ENCODE measurements at places on chromosomes 6 and 20.
A peak's percentile ranks its signal among the peaks of the same experiment; 100 is the strongest.

DNA sequence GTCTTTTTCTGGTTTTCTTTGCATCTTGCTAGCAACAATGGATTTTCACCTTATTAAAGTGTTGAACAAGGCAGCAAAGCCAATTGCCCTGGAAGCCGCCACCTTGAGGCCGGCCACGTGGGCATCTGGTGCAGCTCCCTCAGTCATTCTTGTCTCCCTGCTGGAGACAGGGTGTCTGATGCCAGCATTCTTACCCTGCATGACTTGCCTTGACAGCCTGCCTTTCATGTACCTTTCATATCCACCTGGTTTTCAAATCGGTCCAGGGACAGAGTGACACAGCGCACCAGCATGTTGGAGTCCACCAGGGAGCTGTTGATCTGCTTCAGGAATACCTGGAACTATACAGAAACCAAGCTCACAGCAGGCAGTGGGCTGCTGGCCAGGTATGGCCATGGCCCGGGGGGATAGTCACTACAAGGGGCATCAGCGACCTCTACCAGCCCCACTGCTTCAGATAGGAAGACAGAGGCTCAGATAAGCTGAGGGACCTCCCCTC lies 49.8 kb downstream of the MYH7B start:
- DNase-seq = no peak

DNA sequence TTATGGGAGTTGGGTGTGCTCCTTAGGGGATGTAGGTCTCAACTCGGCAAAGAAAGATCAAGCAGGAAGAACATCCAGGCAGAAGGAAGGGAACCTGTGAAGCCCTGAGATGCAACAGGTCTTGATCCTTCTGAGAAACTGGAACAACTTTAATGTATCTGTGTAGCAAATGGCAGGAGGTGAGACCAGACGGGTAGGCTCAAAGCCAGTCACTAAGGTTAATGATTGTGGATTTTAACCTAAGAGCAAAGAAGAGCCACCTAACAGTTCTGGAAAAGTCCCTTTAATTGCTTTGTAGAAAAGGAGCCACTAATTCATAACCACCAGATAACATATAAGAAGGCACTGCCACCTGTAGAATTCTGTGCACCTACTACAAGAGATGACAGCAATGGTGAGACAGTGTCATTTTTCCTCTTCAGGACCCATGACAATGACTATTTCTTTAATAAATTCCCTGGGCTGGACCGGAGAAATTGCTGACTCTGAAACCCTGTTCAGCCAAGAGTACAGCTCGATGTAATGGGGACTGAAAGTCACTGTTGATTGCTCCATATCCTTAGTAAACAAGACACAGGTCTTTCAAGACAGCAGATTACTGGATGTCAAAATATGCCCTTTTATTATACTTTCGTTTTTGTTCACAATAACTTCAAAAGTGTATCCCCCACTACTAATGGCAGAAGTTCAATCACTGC lies 326.2 kb downstream of the CBLN4 start:
- no peak for DNase-seq

GRCh38 chr20:53708129-53708968 lies 114.7 kb upstream of the ZNF217 start:
- DNase-seq = no peak

- no peak for DNase-seq
Observed at GRCh38 chr20:43415661-43416430, 41.9 kb upstream of the SRSF6 start.

DNA sequence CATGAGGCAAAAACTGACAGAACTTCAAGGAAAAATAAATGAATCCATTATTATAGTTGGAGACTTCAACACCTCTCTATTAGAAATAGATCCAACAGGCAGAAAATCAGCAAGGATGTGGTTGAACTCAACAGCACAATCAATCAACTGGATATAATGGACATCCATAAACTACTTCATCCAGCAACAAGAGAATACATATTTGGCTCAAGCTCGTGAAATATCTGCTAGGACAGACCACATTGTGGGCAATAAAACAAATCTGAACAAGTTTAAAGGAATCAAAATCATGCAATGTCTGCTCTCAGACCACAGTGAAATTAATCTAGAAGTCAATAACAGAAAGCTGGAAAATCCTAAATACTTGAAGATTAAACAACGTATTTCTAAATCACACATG lies 362.6 kb downstream of the CD109 start:
- no peak for DNase-seq

- no peak for DNase-seq
Observed at GRCh38 chr6:113089056-113089455, 741.9 kb downstream of the RFPL4B start.

DNA sequence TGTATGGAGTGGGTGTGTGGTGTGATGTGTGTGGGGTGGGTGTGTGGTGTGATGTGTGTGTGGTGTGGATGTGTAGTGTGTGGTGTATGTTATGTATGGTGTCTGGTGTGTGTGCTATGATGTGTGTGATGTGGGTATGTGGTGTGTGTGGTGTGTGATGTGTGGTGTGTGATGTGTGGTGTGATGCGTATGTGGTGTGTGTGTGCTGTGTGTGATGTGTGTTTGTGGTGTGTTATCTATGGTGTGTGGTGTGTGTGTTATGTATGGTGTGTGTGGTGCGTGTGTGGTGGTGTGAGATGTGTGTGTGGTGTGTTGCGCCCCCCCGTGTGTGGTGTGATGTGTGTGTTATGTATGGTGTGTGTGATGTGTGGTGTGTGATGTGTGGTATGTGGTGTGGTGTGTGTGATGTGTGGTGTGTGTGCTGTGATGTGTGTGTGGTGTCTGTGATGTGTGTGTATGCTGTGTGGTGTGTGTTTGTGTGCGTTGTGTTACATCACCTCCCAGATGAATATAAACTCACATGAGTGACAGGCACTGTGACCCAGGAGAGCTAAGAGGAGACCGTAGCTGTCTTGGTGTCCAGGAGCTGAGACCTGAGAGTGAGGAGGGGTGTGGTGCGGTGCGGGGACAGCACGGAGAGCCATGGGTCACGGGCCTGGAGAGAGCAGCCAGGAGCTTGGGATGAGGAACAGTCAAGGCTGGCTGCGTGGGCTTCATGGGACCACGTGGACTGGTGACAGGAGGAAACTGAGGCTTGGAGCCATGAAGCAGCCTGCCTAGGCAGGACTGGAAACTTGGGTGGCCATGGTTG lies 8.8 kb downstream of the DLGAP4 start:
- no peak for DNase-seq

- no peak for DNase-seq
Observed at GRCh38 chr6:105095139-105095538, 84.7 kb downstream of the POPDC3 start.

GRCh38 chr20:37727957-37728634 lies 34.3 kb downstream of the CTNNBL1 start:
- no peak for DNase-seq

- no peak for DNase-seq
Observed at GRCh38 chr20:25053255-25054031, 4.5 kb downstream of the ACSS1 start.

- DNase-seq = no peak
Observed at GRCh38 chr6:83042467-83043053, 23.1 kb downstream of the UBE3D start.

GRCh38 chr6:79874531-79875134 lies 72.7 kb downstream of the ELOVL4 start:
- DNase-seq = peak; percentile 35

DNA sequence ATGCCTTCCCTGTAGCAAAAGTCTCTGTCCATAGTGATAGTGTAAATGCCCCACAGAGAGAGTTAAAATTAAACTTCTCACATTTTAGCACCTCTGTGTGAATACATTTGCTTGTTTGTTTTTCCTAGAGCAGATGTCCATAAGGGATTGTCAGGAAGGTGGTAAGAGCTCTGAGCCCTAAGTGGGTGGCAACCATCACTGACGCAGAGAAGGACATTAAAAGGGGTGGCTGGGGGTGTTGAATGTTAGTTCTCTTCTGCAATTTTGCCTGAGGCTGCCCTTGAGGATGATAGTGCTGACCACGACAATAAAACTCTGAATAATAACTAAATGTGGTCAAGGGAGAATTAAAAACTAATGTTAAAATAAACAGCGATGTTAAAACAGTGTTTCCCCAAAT lies 174.3 kb upstream of the ID4 start:
- no peak for DNase-seq

- no peak for DNase-seq
Observed at GRCh38 chr6:167906899-167907298, 80.2 kb downstream of the AFDN start.

- no peak for DNase-seq
Observed at GRCh38 chr6:29728875-29729270, 5.6 kb downstream of the HLA-F start.

DNA sequence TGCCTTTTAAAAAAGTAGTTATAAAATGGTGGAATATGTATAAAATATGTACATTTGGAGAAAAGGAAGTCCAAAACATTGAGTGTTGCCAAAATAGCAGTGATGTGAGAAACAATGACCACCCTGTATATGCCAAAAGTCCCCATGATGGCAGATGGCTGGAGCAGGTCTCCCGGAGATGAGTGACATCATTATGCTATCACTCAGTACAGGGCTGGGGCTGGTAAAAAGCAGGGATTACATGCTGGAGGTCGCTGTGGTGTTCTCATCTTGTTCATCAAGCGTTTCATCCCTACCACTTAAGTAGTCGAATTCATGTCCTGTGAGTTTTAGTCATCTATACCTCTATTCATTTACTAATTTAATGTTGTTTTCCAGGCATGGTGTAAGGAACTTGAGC lies 315.3 kb upstream of the SLC35B3 start:
- no peak for DNase-seq

DNA sequence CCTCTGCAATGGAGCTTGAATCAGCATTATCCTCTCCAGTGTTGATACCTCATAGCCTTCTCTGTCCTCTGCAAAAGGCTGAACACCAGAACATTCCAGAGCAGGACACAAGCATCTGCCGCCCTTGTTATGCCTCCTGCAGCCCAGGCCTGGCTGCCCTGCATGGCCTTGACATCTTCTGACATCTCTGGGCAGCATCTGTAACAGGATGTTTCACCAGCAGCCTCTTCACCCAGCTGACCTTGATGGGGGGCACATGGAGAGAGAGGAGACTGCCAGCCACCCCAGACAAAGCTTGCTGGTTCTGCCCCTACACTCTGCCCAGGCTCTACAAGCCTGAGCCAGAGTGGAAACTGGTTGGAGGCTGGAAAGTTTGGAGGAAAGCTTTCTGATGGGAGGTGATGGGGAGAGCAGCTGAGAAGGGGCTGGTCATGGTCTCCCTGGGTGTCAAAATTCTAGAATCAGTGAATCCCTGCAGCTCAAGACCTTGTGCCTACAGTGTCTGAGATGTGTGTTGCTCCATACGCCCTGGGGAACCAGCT lies 145.1 kb downstream of the MRPL14 start:
- no peak for DNase-seq

DNA sequence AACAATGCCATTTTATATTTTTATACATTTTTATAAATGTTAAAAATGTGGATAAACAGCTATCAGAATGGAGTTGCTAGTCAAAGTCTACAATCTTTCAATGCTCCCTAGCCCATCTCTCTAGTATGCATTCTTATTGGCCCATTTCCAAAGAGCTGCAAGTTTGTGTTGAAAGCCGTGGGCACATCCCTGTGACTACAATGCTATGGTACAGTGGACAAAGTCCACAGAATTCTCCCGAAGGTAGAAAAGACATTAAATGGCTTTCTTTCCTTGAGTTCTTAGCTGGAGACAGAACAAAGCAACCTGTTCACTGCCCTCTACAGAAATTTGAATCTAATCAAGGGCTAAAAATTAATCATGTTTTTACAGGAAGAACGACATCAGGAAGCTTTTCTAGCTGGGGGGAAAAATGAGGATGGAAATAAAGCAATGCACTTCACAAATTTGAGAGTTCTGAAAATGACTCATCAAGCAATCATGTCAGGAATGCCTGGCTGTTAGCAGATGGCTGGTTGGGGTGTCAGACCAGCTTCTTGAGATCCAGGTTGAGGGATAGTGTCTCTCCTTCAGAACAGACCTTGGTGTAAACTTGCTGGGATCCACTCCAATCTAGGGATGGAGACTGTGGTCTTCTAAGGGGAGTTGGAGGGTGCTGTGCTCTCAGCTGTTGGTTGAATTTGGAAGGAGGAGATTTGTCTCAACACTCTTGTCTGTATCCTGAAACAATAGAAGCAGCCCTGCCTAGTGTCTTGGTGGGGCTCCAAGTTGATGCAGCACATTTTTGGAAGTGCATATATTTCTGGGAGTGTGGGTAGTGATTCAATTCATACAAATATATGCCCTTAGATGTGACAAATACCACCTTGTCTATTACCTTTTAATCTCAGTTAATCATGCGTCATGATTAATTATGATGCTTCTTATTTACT lies 143.4 kb upstream of the PHACTR1 start:
- DNase-seq = no peak

DNA sequence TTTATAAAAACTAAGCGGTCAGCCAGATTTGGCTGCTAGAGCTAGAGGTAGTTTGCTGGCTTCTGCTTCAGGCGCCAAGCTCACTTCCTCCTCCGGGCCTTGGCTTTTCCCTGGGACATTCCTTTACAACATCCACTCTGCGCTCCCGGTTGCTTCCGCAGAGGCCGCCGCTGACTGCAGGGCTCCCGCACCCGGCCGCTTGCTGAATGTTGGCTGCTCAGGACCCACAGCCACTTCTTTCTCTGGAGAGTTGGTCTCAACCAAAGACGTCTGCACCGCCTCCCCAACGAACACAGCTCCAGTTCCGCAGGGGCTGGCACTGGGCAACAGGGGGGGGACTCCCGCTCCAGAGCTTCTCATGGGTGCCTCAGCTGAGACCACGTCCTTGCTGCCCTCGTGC lies 282.8 kb downstream of the TFAP2C start:
- DNase-seq = no peak

GRCh38 chr6:31654574-31655348 lies 933 bp upstream of the APOM start:
- no peak for DNase-seq

DNA sequence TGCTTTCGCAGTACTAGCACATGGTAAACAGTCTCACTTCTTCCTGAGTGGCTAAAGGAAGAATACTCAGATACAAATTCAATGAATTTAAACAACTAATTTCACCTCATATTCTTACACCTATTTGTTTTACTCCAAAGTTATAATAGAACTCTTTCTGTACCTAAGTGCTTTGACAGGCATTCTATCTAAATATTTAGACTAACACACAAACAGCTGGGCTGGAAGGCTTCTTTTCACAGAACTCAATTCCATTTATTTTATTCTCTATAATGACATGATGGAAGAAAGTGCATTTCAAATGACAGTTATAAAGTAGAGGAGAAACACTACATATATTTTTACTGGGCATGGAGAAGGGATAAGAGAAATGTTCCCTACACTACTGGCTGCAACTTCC lies 384.9 kb upstream of the SPTLC3 start:
- DNase-seq = no peak

GRCh38 chr6:45818655-45819054 lies 197.0 kb downstream of the CLIC5 start:
- DNase-seq = no peak

Data from HL-60 (cell line).